Activated T-cell treated with anti-CD3 and anti-CD28 coated beads for 24 hours (primary cell): ENCODE measurements at places on chromosomes 2 and 18.

DNA sequence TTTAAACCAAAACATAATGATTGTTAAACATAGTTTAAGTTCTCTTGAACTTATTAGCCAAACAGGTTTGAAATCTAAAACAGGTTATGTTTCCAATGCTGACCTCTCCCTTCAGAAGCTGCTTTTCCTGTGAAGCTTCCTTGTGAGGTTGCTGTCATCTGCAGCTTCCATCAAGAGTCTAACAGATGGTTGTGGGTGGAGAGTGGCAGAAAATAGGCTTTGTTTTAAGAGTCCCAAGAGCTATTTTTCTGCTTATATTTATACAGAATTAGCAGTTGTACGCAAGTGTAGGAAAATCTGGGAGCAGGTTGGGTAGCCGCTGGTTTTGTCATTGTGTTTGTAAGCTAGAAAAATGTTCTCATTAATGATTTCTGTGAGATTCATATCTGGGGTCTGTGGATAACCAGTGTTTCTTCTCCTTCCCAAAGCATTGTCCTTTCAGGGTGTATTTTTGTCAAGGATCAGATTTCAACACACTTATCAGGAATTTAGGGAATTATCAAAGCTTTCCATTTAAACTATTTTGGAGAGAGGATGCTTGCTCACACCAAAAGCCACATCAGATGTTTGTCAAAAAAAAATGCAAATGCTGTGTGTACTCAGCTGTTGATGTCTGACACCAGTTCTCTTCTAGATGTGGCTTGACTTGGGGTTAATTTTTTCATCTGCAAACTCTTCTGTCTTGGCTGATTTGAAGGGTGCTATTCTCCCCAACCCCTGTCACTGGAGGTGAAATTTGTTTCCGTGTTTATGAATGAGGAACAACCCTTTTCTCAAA lies 78.1 kb upstream of the KIF5C start:
- no peak for DNase-seq

- no peak for DNase-seq
Observed at GRCh38 chr2:134783912-134784311, 54.5 kb upstream of the ACMSD start.

- no peak for DNase-seq
Observed at GRCh38 chr2:240203031-240203787, 62.8 kb upstream of the OTOS start.

GRCh38 chr18:71707400-71707799 lies 836.7 kb downstream of the CBLN2 start:
- DNase-seq = no peak

GRCh38 chr18:73520229-73520628 lies 627.4 kb downstream of the FBXO15 start:
- DNase-seq = no peak

DNA sequence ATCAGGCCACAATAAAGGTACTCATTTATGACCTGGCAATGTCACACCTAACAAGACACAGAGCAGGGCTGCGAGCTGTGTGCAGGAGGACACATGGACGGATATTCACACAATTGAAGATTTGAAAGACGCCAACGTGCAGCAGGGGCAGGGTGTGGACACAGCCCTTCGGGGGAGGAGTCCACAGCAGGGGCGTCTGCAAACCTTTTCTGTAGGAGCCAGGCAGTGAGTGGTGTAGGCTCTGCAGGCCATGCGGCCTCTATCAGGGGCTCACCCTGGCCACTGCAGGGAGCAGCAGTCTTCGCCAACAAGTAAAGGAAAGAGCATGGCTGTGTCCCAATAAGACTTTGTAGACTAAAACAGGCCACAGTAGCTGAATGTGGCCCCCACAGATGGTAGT lies 125.7 kb upstream of the SNTG2 start:
- no peak for DNase-seq

DNA sequence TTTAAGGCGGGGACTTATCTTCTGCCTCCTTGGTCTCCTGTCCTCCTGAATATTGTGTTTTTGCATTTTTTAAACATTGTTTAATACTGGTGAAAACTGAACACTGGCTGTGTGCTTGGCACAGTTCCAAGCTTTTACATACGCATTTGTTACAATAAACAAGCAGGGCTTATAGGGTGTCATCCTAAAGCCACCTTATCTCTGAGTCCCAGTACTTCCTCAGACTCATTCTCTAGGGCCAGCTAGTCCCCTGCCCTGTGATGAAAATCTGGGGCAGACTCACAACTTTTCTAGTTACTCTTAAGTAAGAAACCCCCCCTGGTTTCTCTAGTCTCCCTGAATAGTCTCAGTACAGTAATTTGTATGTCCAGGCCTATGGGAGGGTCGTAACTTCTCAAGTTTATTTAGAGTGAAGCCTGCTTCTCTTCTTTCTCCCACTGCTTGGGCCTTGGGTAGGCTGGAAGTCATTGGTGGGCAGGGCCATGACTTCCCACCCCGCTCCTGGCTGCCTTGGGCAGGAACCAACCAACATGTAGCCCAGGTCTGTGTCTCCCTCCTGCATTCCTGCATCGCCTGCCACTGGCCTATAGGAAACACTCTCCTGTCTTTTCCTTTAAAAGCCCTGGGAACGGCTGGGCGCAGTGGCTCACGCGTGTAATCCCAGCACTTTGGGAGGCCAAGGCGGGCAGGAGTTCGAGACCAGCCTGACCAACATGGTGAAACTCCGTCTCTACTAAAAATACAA lies 7.7 kb upstream of the KCNE4 start:
- DNase-seq = no peak

DNA sequence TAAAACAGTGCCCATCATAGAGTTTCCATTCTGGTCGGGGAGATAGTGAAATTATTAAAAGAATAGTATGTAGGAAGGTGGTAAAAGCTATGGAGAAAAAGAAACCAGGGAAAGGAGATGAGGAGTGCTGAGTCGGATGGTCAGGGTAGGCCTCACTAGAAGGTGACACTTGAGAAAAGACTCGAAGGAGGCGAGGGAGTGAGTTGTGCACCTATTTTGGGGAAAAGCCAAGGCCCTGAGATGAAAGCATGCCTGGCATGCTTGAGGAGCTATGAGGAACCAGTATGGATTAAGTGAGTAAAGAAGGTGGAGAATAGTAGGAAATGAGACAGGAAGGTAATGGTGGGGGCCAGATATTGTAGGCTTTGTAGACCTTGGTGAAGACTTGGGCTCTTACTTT lies 7.3 kb upstream of the TTLL4 start:
- DNase-seq = no peak

DNA sequence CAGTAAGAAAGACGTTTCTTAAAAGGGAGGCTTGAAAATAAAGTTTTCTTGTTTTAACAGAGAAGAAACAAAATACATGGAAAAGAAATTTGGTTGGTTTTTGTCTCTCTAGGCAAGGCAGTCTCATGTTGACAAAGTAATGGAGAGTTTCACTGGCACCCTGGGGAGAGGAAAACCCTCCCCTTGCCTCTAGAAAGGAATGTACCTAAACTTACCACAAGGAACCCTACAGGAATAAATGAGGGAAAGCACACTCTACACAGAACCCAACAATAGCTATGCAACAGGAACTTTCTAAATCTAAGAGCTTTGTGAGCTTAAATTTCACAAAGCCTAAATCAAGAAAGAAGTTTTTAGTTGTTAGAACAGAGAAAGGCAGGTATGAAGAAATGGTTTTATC lies 37.0 kb downstream of the FIGN start:
- no peak for DNase-seq

DNA sequence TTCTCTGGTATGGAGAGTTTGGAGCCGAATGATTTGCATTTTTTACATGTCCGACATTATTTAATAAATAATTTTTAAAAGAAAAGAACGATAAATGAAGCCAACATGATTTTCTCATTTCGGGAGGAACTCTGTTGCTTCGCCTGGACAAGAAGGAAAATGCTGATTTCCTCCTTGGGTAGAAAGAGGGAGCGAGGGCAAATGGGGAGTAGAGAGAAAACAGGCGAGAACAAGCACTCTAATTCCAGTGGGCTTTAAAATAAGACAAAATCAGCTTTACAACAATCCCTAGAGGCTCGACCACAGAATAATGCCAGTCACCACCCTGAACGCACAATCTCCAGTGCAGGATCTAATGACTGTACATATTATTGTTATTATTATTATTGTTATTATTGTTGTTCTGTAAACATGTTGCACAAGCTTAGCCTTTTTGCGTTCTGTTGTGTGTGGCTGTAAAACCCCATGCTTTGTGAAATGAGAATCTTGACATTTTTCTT lies 3.7 kb downstream of the DLX1 start:
- DNase-seq = no peak

DNA sequence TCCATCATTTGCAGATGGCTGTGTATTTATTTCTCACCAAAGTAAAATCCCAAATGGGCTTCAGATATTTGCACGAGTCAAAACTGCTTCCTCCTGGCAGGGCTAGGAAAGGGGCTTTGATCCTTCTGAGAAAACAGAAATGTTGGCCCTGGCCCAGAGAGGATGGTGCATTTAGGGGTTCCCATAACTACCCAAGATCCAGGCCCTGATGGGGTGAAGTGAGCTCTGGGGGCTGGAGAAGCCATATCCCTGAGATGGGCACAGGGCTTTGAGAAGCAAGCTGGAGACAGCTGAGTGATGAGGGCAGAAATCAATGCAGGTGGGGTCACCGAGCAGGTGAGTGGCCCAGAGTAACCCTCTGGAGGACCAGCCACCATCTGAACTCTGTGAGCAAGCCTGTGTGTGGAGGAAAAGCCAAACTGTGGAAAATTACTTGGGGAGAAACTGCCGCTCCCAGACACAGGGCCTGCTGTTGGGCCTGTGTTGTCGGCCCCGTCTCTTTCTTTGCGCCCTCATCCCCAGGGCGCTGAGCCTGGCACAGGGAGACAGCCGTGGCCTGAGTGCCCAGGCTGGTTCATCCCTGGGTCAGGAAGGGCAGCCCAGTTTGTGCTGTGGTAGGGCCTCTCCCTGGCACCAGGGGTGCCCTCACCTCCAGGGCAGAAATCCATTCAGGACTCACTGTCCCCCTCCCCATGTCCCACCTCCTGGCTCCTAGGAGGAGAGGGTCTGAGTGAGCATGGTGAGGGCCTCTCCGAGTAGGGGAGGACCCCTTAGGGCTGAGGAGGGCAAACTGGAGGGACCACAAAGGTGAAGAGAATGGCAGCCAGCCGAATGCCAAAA lies 167.8 kb upstream of the HAAO start:
- DNase-seq = no peak

DNA sequence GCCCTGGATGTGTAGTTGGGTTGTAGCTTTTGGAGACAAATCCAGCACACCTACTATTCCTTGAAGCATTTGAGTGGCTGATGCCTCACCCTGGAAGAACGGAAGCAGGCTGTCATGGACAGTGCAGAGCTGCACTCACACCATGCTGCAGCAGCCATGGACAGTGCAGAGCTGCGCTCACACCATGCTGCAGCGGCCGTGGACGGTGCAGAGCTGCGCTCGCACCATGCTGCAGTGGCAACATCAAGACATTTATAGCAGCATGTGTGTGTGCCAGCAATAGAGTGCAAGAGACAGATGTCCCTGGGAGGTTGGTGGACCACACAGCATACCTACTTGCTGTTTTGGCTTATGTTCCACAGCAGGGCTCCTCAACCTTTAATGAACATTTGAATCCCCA lies 30.6 kb downstream of the GNAL start:
- no peak for DNase-seq

- no peak for DNase-seq
Observed at GRCh38 chr2:176280156-176280555, 10.9 kb downstream of the MTX2 start.

DNA sequence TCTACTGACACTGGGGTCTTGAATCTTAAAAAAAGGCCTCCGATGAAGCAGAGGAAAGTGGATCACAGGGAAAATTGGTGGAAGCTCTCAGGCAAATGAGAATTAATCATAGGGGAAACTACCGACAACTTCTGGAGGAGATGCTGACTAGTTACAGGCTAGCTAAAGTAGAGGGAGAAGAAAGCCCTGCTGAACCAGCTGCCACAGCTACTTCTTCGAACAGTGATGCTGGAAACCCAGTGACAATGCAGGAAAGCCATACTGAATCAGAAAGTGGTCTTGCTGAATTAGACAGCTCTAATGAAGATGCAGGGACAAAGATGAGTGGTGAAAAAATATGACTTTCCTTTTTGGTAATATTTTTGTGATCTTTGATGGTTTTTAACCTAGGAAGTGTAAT lies 44.9 kb upstream of the SLC3A1 start:
- DNase-seq = no peak

DNA sequence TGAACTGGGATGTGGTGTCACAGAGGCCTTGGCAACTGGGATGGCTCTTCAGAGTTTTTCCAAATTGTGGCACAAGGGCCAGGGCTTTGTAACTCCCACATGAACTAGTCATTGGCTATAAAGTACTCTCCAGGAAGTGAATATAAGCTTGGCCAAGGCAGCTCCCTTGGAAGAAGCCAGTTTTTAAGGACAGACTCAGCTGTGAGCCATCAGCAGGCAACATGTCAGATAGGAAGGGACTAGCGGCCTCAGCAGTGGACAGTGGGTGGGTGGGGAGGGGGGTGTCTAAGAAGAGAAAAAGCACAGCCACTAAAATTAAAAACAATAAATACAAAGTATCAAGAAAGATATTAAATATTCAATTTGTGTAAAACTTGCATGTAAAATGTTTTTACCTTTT lies 691.1 kb upstream of the PIK3C3 start:
- no peak for DNase-seq

DNA sequence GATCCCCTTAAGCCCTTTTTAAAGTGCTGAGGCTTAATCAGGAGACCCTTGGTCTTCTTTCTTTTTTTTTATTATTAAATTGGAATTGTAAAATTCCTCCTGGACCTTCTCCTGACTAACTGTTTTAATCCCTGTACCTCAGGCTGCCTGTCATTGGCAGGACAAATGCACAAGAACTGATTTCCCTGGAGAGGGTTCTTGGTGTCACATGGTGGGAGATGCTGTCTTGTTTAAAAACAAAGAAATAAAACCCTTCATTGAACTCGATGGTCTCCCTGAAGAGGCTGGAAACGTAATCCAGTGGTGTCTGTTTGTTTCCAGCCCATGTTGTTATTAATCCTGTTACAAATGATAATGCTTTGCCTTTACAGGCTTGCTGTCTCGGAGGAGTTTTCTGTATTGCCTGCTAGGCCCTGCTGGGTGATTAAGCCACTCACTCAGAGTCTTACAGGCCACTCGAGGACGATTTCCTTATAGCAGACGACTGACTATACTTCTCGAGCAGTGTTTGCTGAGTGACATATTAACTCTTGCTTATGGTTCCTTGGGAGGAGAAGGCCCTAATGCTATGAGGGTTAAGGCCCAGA lies 100.5 kb upstream of the MGAT5 start:
- no peak for DNase-seq

DNA sequence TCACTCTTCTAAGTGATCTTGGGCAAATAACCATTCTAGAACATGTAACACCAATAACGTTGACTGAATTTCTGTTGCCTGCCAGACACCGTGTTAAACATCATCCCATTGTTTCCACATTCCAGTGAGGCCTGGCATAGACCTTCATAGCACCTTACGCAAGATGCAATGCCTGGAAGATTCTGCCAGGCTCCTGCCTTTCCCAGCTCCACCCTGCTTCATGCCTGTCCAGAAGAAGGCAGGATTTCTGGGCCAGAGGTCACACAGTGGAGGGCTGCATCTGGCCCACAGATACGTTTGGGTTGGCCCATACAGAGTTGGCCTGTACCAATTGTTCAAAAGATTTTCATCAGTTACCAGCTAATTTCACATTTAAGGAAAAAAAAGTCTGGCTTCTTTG lies 46.3 kb downstream of the EN1 start:
- DNase-seq = no peak

GRCh38 chr2:108632332-108633160 lies 86.7 kb upstream of the RANBP2 start:
- DNase-seq = no peak

- DNase-seq = no peak
Observed at GRCh38 chr2:117853873-117854272, 39.4 kb downstream of the DDX18 start.

- no peak for DNase-seq
Observed at GRCh38 chr2:151979694-151980093, 119.2 kb downstream of the CACNB4 start.
